ENCODE measurements at places on chromosomes 12 and 14. TPM values are rescaled to one million over a fixed set of nuclear protein-coding genes. Genes with fewer than 3 reads are reported as not detected.

ABCD2 gene
- not detected for total RNA-seq

DNA sequence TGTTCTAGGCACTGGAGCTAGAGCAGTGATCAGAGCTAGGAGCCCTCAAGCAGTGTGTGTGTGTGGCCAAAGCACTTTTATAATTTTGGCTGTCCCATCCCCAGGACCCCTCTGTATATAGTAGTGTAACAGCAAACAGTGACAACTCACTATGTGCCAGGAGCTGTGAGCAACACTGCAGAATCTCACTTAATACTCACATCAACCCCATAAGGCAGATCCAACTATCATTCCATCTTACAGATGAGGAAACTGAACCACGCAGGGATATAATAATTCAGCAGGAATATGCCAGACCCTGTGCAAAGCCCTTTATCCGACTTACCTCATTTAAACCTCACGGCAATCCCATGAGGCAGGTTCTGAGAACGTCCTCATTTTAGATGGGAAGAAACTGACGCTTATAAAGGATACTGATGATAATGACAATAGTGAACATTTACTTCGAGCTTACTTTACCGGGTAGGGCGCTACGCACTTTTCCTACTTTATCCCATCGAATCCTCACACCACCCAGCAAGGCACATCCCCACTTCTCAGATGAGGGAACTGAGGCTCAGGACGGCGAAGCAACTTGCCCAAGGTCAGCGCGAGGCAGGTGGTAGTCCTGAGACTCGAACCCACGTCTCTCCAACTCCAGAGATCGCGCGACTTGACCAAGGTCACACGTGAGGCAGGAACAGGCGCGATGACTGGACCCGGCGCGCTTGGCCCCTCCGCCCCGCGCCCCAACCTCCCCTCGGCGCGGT, 687 bp downstream of the RAB35 start:
- DNase-seq: no peak

- no peak for DNase-seq
These were observed 37.0 kb downstream of the GPR137C start for GRCh38 chr14:52589646-52590045.

DNA sequence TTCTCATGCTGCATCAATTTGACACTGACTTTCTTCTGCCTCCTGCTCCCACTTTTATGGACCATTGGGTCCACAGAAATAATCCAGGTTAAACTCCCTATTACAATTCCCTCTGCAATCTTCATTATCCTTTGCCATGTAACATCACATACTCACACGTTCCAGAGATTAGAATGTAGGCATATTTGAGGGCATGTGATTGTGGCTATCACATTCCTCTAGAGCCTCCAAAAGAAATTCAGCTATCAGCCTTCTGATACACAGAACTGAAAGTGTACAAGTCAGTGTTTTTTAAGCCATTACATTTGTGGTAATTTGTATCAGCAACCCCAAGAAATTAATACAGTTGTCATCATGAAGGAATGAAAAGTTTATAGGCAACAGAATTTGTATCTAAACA, 892.4 kb downstream of the RPS29 start:
- no peak for DNase-seq

DNA sequence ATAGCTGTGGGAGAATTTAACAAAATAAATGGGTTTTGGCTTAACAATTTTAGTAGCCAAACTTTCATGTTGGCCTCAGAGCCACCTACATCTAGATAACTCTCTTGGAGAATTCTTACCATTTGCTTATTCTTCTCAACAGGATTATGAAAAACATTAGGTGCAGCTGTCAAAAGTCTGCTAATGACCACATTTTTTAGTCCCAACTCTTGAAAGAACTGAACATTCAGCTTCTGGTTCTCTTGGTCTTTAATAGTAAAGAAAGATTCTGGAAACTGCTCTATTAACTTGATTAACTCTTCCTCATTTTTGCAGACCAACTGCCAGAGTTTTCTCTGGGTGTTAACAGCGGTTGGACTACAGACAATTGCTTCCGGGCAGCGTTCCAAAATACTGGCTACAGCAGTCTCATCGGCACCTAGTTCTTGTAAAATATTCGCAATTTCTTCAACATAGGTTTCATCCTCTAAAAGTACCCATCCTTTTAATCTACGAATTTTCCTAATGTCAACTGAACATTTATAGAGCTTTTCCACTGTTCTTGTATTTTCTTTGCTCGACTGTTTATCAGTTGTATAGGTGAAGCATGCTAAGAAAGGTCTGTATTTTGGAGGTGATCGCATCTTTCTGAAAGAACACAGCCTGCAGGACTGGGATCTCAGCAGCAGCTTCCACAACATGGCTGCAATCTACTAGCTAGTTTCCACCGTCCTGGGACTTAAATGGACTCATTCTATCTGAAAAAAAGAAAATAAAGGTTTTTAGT, 8.7 kb downstream of the MTERF2 start:
- peak; percentile 63 for DNase-seq

DNA sequence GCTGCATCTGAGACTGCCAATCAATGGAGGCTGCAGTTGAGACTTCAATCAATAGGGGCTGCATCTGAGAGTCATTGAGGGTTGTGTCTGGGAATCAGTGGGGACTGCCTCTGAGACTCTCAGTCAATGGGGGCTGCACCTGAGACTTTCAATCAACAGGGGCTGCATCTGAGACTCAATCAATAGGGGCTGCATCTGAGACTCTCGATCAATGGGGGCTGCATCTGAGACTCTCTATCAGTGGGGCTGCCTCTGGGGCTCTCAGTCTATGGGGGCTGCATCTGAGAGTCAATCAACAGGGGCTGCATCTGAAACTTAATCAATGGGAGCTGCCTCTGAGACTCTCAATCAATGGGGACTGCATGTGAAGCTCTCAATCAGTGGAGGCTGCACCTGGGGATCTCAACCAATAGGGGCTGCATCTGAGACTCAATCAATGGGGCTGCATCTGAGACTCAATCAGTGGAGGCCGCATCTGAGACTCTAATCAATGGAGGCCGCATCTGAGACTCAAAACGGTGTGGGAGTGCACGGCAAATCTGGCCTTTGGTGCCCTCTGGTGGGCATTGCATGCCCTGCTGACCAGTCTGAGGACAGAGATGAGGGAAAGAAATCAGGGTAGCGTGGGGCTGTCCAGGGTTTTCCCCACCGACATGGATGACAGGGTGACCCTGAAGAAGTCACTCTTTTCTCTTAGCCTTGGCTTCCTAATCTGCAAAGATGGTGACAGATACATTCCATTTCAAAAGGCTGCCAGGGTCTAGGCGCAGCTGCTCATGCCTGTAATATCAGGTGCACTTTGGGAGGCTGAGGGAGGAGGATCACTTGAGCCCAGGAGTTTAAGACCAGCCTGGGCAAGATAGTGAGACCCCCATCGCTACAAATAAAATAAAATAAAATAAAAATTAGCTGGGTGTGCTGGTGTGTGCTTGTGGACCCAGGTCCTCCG, 41.3 kb upstream of the EIF5 start:
- peak; percentile 57 for DNase-seq

KRT73 gene
- not detected for total RNA-seq

GRCh38 chr14:34087571-34087970, 136.7 kb upstream of the EGLN3 start:
- DNase-seq: no peak

- no peak for DNase-seq
These were observed at the start of gene CCNB1IP1 for GRCh38 chr14:20332788-20333493. CCNB1IP1 (minus strand) TSS chr14:20333279; CDS start chr14:20316523, 16,756 bp downstream.

AMIGO2 gene
- total RNA-seq: 7.5 TPM

- no peak for DNase-seq
These were observed 195.1 kb downstream of the CHST11 start for GRCh38 chr12:104651811-104652210.

OLR1 gene
- total RNA-seq: 34.3 TPM

GRCh38 chr12:113261847-113262470, 40.7 kb downstream of the TPCN1 start:
- DNase-seq: no peak

TAS2R7 gene
- total RNA-seq: not detected

DNA sequence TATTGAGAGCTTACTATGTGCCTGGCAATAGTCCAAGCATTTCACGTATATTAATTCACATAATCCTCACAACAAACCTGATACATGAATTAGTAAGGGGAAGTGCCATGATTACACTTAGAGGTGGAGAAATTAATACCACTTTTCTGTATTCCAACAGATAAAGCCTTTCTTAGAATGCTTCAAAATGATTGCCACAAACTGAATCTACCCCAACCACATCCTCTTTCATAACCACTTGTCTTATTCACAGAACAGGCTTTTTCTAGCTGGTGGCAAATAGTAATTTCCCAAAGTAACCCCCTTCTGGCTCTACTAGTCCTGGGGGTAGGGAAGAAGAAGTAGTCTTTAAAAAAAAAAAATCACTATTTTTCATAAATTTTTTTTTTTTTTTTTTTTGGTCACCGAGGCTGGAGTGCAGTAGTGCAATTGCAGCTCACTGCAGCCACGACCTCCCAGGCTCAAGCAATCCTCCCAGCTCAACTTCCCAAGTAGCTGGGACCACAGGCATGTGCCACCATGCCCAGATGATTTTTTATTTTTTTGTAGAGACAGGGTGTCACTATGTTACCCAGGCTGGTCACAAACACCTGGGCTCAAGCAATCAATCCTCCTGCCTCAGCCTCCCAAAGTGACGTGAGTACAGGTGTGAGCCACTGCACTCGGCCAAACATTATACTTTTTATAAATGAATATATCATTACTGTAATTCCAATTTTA, 59.0 kb upstream of the ARID2 start:
- DNase-seq: no peak

DNA sequence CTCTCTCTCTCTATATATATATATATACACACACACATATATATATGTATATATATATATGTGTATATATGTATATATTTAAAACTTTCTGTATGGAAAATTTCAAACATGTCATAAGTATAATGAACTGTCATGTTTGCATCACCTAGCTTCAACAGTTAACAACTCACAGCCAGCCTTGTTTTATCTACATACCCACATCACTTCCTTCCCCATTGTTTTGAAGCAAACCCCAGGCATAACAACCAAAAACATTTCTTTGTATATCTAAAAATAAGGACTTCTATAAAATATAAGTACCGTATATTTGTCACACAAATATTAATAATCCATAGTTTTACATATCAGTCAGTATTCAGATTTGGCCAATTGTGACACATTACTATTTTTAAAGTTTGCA, 57.4 kb downstream of the PAPOLA start:
- no peak for DNase-seq

- DNase-seq: no peak
These were observed 379.9 kb downstream of the AEBP2 start for GRCh38 chr12:19819231-19819630.

DNA sequence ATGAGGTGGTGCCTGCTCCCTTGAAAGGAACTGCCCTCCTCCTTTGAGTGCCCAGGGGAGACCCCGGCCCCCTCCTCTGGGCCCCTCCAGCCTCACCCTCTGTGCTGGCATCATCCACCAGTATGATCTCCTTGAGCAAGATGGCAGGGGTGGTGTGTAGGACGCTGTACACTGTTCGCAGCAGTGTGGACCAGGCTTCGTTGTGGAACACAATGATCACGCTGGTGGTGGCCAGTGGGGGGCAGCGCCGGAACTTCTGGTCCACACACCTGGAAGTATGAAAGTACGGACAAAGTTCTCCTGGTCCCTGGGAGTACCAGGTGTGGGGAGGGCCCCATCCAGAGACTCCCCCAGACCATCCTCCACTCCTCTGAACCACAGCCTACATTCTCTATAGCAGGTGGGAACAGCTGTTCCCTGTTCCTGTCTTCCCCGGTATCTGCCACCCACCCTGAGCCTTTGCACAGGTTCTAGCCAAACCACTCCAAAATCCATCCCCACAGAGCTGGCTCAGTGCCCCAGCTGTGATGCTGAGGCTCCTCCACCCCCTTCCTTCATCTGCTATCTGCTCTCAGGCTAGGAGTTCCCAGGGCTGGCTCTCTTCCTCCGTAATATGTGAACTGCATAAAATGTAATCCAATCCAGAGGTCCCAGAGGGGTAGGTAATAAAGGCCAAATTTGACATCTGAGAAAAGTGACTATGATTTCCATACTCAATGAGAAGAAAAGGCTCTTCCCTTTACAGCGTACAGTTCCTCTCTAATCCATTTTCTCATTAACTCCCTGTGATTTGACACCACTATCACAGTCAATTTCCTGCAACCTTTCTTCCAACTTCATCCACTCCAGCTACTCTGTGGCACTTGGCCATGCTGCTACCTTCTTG, 13.9 kb downstream of the GALNT6 start:
- no peak for DNase-seq

DNA sequence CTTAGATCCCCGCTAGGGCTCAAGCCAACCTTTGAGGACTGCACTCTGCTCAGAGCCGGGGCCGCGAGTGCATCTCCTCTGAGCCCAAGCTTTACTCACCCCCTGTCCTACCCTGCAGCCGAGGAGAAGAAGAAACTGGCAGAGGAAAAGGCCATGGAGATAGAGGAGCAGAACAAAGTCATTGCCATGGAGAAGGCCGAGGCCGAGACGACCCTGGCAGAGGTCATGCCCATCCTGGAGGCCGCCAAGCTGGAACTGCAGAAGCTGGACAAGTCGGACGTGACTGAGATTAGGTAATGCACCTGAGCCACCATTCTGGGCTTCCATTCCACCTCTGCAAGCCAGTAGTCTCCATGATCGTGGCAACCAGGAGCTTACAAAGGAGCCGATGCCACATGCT, 69.8 kb downstream of the CCDC92 start:
- DNase-seq: no peak

DNA sequence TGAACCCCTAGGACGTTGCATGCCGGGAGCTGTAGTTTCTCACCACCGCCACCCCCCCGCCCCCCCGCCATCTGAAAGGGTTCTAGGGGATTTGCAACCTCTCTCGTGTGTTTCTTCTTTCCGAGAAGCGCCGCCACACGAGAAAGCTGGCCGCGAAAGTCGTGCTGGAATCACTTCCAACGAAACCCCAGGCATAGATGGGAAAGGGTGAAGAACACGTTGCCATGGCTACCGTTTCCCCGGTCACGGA, 501 bp upstream of the HSP90B1 start:
- DNase-seq: no peak

SLC4A8 gene
- total RNA-seq: 3.1 TPM

CLEC7A gene
- 0.98 TPM for total RNA-seq

GRCh38 chr12:4609071-4609470, 39.8 kb downstream of the AKAP3 start:
- DNase-seq: no peak

CYP27B1 gene
- 3.9 TPM for total RNA-seq

DNA sequence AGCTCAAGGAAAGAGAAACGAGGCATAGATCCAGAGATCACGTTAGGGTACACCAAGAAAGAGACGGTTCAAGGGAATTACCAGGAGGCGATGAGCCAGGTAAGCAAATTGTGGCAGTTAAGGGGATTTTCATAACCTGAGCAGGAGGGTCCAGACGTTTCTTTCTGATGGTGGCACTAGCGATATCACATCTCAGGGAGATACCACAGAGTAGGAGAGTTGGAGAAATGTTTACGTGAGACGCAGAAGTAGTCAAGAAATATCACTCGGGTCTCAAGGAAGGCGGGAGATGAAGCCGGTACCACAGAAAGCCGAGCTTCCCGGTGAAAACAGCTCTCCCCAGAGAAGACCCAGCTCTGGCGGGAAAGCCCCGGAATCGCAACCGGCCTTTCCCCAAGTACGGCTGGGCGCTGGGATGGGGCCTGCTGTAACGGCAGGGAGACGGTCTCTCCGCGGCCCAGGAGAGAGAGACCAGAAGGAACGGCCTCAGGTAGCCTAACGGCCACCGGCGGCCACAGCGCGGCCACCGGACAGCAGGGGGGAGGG, 485 bp downstream of the SENP1 start:
- no peak for DNase-seq

All from pancreas (tissue), 10 donors.